ENCODE measurements at places on chromosomes 4 and X. TPM values are rescaled to one million over a fixed set of nuclear protein-coding genes. Genes with fewer than 3 reads are reported as not detected.

The CXorf65 gene
- not detected for total RNA-seq

The MAGEA1 gene
- total RNA-seq, result not detected

The GAGE12E gene
- total RNA-seq, result not detected

The GPM6B gene
- total RNA-seq, result 9.0 TPM

The COX7B2 gene
- total RNA-seq, result not detected

The ARAP2 gene
- 10.1 TPM for total RNA-seq

The PAGE4 gene
- not detected for total RNA-seq

The SMIM10L2A gene
- total RNA-seq, result 6.3 TPM

The SPARCL1 gene
- total RNA-seq, result 627 TPM

The GABRE gene
- 4.2 TPM for total RNA-seq

The CLCN5 gene
- total RNA-seq, result 1.9 TPM

The PNMA6A gene
- total RNA-seq, result 2.9 TPM

The CXorf49 gene
- not detected for total RNA-seq

The RHOXF1 gene
- total RNA-seq, result not detected

The TMPRSS11D gene
- not detected for total RNA-seq

The MID1 gene
- 9.6 TPM for total RNA-seq

The PFKFB1 gene
- not detected for total RNA-seq

The LRCH2 gene
- total RNA-seq, result 4.9 TPM

The SLC30A9 gene
- 43.5 TPM for total RNA-seq

The MAOB gene
- 21.0 TPM for total RNA-seq

The RAB40AL gene
- 1.6 TPM for total RNA-seq

The IL2RG gene
- 4.2 TPM for total RNA-seq

The APLN gene
- total RNA-seq, result 2.1 TPM

The UPF3B gene
- total RNA-seq, result 2.3 TPM

The OPRPN gene
- not detected for total RNA-seq

The PDCL2 gene
- not detected for total RNA-seq

The NDNF gene
- total RNA-seq, result 5.4 TPM

The RGN gene
- total RNA-seq, result 14.1 TPM

The CLTRN gene
- 0.28 TPM for total RNA-seq

The NWD2 gene
- total RNA-seq, result 0.07 TPM
